Fibroblast of skin of abdomen (primary cell): ENCODE measurements at places on chromosomes 5 and 9.
A peak's percentile ranks its signal among the peaks of the same experiment; 100 is the strongest.

DNA sequence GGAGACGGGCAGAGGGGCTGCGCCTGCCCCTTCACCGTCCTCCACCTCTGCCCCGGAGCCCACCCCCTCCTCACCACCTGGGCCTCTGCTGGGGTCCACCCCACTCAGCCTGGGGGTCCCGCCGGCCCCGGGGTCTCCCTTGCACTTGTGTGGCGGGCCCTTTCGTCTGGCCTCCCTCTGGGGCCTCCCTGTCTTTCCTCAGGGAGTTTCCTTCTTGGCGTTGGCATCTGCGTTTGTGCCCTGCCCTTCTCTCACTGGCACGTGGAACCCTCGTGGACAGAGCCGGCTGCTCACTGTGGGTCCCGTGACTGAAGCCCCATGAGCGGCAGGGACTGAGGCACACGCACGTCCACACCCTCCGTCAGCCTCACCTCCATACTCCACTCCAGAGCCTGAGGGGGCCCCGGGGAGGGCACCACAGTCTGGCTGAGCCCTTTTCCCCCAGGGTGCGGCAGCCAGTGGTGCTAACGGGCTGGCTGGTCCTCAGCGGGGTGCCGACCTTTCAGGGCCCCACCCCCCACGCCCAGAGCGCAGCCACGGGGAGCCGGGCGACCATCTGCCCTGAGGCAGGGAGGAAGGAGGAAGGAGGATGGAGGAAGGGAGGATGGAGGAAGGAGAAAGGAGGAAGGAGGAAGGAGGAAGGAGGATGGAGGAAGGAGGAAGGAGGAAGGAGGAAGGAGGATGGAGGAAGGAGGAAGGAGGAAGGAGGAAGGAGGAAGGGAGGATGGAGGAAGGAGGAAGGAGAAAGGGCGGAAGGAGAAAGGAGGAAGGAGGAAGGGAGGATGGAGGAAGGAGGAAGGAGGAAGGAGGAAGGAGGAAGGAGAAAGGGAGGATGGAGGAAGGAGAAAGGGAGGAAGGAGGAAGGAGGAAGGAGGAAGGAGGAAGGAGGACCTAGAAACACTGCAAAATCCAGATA is 53.0 kb upstream of the NRARP start:
- DNase-seq: no peak

GRCh38 chr5:16866273-16866672 is 69.8 kb downstream of the MYO10 start:
- DNase-seq: no peak

- DNase-seq: no peak
Measured at GRCh38 chr9:27344776-27345175, 47.8 kb upstream of the EQTN start.

DNA sequence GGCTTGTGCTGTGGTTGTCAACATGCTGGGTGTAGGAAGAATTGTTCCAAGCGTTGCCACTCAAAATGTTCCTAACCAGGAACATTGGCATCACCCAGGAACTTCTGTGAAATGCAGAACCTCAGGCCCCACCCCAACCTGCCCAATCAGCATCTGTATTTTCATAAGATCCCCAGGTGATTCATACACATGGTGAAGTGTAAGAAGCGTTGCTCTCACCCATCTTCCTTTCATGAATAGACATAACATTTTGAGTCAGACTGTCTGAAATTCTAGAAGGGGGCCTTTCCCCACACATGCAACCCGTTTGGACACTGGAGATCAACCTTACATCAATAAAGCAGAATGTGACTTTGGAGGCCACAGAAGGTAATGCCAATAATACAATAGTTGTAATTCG is 9.3 kb upstream of the AFAP1L1 start:
- no peak for DNase-seq

- no peak for DNase-seq
Measured at GRCh38 chr5:178214160-178214803, 9.9 kb downstream of the HNRNPAB start.

GRCh38 chr5:40431734-40432133 is 248.0 kb upstream of the PTGER4 start:
- no peak for DNase-seq

DNA sequence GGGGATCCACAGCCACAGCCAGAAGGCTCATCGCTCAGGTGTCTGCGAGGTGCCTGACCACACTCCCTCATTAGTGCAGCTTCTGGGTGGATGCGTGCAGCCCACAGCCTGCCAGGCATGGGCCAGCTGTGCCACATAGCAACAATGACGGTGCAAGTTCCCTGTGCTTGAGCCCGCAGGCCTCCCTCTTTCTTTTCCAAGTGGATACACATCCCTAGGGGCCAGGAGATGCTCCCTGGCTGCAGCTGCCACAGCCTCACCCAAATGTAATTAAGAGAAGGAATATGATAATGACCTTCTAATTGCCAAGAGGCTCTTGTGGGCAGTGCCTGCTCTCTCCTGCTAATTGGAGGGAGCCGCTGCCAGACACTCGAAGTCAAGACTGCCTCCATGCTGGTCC is 116.0 kb upstream of the PPP1R26 start:
- DNase-seq: no peak

GRCh38 chr5:152170350-152170749 is 234.7 kb downstream of the NMUR2 start:
- no peak for DNase-seq

- DNase-seq: no peak
Measured at GRCh38 chr5:463952-464351, 21.0 kb downstream of the EXOC3 start.

DNA sequence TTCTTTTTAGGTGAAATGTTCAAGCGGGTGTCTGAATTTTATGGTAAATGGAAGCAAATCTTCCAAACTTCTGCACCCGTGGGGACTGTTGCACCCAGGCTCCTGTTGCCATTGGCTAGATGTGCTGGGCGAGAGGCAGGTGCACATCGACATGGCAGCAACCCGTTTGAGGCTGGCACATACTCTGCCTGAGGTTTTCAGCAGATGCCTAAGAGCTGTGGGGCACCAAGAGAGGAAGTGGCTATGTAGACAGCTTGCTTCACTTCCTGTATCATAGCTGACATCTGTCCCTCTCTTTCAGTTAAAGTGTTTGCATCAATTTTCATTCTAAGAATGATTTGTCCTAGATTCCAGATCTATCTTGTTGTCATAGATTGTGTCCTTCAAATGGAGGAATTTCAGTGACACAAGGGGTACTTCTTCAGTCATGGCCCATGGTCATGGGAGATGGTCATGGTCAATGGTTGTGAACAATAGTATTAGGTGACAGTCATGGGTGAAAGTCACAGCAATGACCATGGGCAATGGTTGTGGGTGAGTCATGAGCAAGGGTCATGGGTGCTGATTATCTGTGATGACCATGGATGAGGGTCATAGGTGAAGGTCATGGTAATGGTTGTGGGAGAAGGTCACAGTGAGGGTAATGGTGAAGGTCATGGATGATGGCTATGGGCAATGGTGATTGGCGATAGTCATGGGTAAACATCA is 115.1 kb upstream of the IRX4 start:
- DNase-seq: no peak

GRCh38 chr5:109844695-109845094 is 155.0 kb downstream of the MAN2A1 start:
- DNase-seq: peak; percentile 69

- DNase-seq: no peak
Measured at GRCh38 chr9:14482856-14483255, 168.9 kb upstream of the NFIB start.

- DNase-seq: no peak
Measured at GRCh38 chr5:171681677-171682076, 103.9 kb upstream of the SMIM23 start.

DNA sequence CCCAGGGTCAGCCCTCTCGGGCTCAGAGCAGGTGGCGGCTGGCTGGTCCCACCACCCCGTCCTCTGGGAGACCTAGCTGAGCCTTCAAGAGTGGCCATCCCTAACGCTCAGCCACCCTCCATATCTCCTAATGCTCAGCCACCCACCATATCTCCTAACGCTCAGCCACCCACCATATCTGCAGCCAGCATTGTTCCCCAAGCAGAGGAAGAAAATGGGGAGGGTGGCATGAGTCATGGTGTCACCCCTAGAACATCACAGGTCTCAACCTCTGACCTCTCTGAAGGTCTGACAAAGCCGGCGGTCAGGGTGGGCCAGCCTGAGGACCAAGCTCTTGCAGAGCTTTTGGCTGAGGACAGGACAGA is 14.7 kb downstream of the LHX3 start:
- DNase-seq: no peak

- no peak for DNase-seq
Measured at GRCh38 chr9:105171589-105171988, 72.9 kb upstream of the SLC44A1 start.
